ENCODE measurements at places on chromosomes 11 and 22.
A peak's percentile ranks its signal among the peaks of the same experiment; 100 is the strongest.

GRCh38 chr11:61119055-61119454, 16.8 kb downstream of the CD5 start:
- no peak for DNase-seq

DNA sequence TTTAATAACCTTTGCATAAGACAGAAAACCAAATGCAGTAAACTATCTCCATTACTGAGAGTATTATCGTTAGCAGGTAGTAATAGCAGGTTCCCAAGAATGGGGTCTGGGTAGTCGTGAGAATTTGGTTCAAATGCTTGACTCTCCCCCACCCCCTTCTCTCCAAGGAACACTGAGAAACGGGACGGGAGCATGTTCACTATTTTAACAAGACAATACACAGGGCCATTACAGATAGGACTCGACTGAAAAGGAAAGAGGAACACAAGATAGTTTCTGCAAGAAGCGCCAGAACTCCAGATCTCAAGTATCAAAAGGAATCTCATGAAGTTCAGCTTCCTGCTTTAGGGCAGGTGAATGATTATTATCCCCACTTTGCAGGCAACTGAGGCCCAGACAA, 27.0 kb downstream of the KMT5B start:
- no peak for DNase-seq

- DNase-seq, result no peak
These were observed 503.4 kb downstream of the DLG2 start for GRCh38 chr11:85123752-85124231.

- peak; percentile 1 for DNase-seq
These were observed 65.2 kb downstream of the CD82 start for GRCh38 chr11:44630511-44631210.

GRCh38 chr11:133715602-133716001, 129.7 kb downstream of the SPATA19 start:
- no peak for DNase-seq

- no peak for DNase-seq
These were observed 160.1 kb downstream of the CASP12 start for GRCh38 chr11:104738208-104738607.

- no peak for DNase-seq
These were observed 1071.4 kb downstream of the JRKL start for GRCh38 chr11:97461044-97461880.

DNA sequence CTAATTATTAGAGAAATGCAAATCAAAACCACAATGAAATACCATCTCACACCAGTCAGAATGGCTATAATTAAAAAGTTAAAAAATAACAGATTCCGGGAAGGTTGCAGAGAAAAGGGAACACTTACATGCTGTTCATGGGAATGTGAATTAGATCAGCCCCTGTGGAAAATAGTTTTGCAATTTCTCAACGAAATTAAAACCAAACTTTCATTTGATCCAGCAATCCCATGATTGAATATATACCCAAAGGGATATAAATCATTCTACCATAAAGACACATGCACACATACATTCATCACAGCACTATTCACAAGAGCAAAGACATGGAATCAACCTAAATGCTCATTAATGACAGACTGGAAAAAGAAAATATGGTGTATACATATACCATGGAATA, 32.5 kb downstream of the NOX4 start:
- DNase-seq, result no peak

DNA sequence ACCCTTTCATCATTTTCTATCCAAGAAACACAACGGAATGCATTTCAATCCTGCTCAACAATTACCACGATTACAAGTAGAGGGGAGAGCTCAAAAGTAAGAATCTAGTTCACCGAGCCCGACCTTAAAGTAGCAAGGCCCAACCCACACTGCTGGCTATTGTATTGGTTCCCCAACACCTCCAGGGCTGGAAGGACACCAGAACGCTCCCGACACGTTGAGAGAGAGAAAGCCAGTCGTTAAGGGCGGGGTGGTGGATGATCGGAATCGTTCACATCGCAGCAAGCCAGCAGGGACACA, 690 bp downstream of the CKAP5 start:
- DNase-seq, result no peak

- DNase-seq, result no peak
These were observed 33.6 kb downstream of the GALNT18 start for GRCh38 chr11:11588243-11588642.
